Gastrocnemius medialis (tissue), 4 donors: ENCODE measurements at places on chromosomes 3 and 15.

DNA sequence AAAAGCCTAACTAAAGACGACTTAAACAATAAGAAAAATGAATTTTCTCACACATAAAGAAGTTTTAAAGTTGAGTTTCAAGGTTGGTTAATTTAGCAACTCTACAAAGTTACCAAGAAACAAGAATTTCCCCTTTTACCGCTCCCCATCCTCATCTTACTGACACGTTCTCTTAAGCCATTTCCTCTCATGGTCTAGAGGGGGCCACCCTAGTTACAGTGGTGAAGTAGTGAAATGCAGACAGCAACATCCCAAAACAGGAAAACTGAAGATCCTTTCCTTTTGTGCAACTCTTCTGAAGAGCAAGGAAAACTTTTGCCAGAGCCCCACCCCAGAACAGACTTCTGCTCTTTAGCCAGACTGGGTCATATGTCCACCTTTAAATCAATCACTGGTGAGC lies 17.3 kb upstream of the SOX14 start:
- no peak for DNase-seq
- H3K36me3 ChIP-seq = no peaks in the 10 kb centered on the region
- H3K27me3 ChIP-seq = no peaks in the 10 kb centered on the region
- H3K4me1 ChIP-seq = no peaks in the 10 kb centered on the region
- H3K27ac ChIP-seq = no peak overlapping the region
- H3K4me3 ChIP-seq = no peak overlapping the region

GRCh38 chr15:63065262-63066221 lies 23.0 kb downstream of the TPM1 start:
- H3K4me1 ChIP-seq = peaks cover 11% of the 10 kb centered on the region
- no peaks in the 10 kb centered on the region for H3K27me3 ChIP-seq
- no peak overlapping the region for H3K4me3 ChIP-seq
- H3K27ac ChIP-seq = no peak overlapping the region
- no peaks in the 10 kb centered on the region for H3K36me3 ChIP-seq

GRCh38 chr3:120743556-120744195 lies 1.1 kb downstream of the GTF2E1 start:
- H3K27me3 ChIP-seq = no peaks in the 10 kb centered on the region
- H3K4me1 ChIP-seq = peaks cover 17% of the 10 kb centered on the region
- H3K36me3 ChIP-seq = peaks cover 2% of the 10 kb centered on the region
- peak overlapping the region; percentile 92 for H3K4me3 ChIP-seq
- no peak for DNase-seq

DNA sequence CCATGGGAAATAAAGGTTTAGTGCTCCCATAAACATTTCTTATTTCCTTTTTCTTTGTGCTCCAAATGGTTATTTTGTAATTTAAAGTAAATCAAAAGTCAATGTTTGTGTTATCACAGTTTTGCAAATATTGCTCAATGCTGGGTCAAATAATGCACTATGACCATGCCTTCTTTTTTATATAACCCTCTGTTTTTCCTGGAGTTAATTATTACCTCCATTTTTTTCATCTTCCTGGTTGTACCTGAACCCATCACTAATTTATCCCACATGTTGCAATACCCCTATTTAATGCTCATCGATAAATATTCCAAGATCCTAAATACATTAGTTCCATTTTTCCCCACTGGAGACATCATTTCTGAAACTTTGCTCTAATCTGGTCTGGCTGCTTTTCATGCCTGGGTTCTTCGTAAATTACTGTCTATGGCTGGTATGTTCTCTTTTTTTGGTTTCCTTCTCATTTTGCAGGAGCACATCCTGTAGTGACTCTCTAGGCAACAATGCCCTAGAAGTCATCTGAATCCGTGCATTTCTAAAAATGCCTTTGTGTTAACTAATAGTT lies 66.4 kb downstream of the OXNAD1 start:
- H3K27ac ChIP-seq = no peak overlapping the region
- no peaks in the 10 kb centered on the region for H3K27me3 ChIP-seq
- no peak overlapping the region for H3K4me3 ChIP-seq

DNA sequence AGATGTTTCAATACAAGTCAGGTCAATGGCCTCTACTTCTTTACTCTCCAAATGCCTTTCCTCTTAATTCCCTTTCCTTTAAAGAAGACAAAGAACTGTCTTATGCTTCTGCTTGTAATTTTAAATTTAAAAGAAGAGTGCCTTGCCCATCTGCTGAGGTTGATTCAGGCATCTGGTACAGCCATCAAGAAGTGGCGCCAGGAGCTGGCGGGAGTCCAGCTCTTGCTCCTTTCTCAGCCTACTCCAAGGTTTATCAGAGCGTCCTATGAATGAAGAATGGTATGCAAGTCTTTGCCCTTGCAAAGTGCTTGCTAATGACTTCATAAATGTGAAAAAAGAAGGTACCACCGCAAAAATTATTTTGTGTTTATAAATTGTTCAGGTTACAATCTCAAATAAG lies 294.6 kb upstream of the TGFBR2 start:
- DNase-seq = no peak
- no peaks in the 10 kb centered on the region for H3K36me3 ChIP-seq
- no peaks in the 10 kb centered on the region for H3K27me3 ChIP-seq

- H3K36me3 ChIP-seq = peaks cover 42% of the 10 kb centered on the region
- peak overlapping the region; percentile 53 for H3K27ac ChIP-seq
- no peaks in the 10 kb centered on the region for H3K27me3 ChIP-seq
- no peak overlapping the region for H3K4me3 ChIP-seq
- peaks cover 12% of the 10 kb centered on the region for H3K4me1 ChIP-seq
Measured at GRCh38 chr3:52606373-52607085, 70.1 kb downstream of the UQCC5 start.

DNA sequence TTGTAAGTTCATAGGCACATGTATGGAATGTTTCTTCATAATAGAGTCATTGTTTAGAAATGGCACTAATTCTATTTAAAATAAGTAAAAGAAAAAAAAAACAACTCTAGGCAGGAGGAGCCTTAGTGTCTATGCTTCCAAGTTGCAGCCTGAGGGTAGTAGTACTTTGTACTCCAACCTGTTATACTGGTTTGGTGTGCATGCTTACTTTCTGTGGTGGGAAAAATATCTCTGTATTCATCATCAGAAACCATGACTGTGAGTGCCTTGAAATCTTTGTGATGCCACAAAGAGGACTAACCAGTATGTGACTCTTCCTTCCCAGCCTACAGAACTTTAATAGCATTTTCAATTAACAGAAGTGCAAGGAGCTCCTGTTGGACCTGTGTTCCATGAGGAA lies 4.4 kb downstream of the NAALADL2 start:
- H3K4me1 ChIP-seq = no peaks in the 10 kb centered on the region
- no peak overlapping the region for H3K4me3 ChIP-seq
- no peaks in the 10 kb centered on the region for H3K27me3 ChIP-seq
- no peak overlapping the region for H3K27ac ChIP-seq
- no peaks in the 10 kb centered on the region for H3K36me3 ChIP-seq

DNA sequence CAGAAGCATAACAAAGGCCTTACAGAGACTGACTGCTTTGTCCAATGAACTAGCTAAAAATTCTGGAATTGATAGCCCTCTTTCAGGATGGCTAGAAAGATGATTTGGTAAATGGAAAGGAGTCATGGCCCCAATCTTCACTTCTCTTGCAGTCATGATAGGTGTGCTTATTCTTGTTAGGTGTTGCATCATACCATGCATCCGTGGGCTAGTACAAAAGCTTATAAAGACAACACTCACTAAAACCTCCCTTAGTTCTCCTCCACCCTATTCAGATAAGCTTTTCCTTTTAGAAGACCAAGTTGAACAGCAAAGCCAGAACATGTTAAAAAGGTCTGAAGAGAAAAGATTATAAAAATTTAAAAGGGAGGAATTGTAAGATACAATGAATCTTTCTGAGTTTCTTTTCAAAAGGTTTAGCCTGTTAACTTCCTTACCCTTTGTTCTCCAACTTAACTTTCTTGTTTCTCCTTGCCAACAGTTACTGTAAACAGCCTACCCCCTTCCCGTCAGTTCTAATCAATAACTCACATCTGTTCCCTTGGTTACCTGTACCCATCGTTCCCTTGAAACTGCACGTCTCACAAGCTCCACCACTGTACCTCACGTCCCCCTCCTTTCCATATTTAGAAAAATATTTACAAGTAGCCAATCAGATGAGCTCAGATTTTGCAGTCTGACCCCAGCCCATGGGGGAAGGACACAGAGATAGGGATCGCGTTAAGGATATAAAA lies 105.8 kb downstream of the ZBBX start:
- H3K27me3 ChIP-seq = no peaks in the 10 kb centered on the region
- H3K27ac ChIP-seq = no peak overlapping the region
- H3K36me3 ChIP-seq = no peaks in the 10 kb centered on the region
- no peak overlapping the region for H3K4me3 ChIP-seq
- H3K4me1 ChIP-seq = no peaks in the 10 kb centered on the region

- no peak overlapping the region for H3K4me3 ChIP-seq
- DNase-seq = peak; percentile 85
- no peaks in the 10 kb centered on the region for H3K36me3 ChIP-seq
- no peaks in the 10 kb centered on the region for H3K27me3 ChIP-seq
- peaks cover 22% of the 10 kb centered on the region for H3K4me1 ChIP-seq
Measured at GRCh38 chr3:177294221-177294620, 96.9 kb upstream of the TBL1XR1 start.

DNA sequence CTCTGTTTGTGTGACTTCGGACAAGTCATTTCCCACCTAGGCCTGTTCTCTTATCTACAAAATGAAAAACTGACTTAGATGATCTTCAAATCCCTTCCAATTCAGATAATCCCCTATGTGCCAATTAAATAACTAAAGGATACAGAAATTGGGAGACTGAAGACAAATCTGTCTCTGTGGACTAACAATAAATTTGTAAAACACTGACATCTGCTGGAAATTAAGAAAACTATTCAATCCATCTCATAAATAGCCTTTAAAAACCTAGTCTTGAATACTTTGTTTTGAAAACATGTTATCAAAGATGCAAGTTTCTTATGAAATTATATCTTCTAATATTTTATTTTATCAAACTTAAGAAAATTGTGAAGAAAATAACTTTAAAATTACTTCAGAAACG lies 38.3 kb downstream of the MTHFS start:
- H3K27me3 ChIP-seq = no peaks in the 10 kb centered on the region
- no peak overlapping the region for H3K27ac ChIP-seq
- H3K36me3 ChIP-seq = no peaks in the 10 kb centered on the region
- H3K4me1 ChIP-seq = no peaks in the 10 kb centered on the region

- H3K4me1 ChIP-seq = peaks cover 55% of the 10 kb centered on the region
- no peak overlapping the region for H3K4me3 ChIP-seq
- no peaks in the 10 kb centered on the region for H3K27me3 ChIP-seq
- peak; percentile 35 for DNase-seq
- peak overlapping the region; percentile 45 for H3K27ac ChIP-seq
- H3K36me3 ChIP-seq = no peaks in the 10 kb centered on the region
Measured at GRCh38 chr3:99925584-99926230, 108.0 kb downstream of the CMSS1 start.

GRCh38 chr3:142912402-142913172 lies 23.7 kb upstream of the PCOLCE2 start:
- no peaks in the 10 kb centered on the region for H3K4me1 ChIP-seq
- no peaks in the 10 kb centered on the region for H3K36me3 ChIP-seq
- no peak overlapping the region for H3K27ac ChIP-seq
- H3K4me3 ChIP-seq = no peak overlapping the region

DNA sequence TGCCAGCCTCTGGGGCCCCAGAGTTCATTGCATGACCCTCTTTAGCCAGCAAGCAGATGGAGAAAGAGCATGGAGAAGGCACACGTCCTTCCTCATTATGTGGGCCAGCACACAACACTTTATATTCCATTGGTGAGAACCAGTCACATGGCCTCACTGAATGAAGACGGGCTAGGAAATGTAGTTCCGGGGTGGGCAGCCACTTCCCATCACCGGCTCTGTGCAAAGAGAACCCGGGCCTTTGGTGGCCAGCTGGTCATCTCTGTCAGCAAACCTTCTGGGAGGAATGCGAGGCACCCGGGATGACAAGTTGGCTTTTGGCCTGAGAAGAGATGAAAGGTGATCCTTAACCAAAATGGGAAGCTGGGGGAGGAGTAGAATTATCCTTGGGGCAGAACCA lies 90.2 kb upstream of the VGLL4 start:
- no peaks in the 10 kb centered on the region for H3K36me3 ChIP-seq
- no peak overlapping the region for H3K4me3 ChIP-seq
- H3K27ac ChIP-seq = no peak overlapping the region
- DNase-seq = no peak
- no peaks in the 10 kb centered on the region for H3K27me3 ChIP-seq

- peaks cover 3% of the 10 kb centered on the region for H3K36me3 ChIP-seq
- no peak overlapping the region for H3K4me3 ChIP-seq
- H3K27me3 ChIP-seq = no peaks in the 10 kb centered on the region
- peak overlapping the region; percentile 13 for H3K27ac ChIP-seq
- no peak for DNase-seq
- peaks cover 39% of the 10 kb centered on the region for H3K4me1 ChIP-seq
Measured at GRCh38 chr15:42270551-42270950, 2.5 kb upstream of the GANC start.

DNA sequence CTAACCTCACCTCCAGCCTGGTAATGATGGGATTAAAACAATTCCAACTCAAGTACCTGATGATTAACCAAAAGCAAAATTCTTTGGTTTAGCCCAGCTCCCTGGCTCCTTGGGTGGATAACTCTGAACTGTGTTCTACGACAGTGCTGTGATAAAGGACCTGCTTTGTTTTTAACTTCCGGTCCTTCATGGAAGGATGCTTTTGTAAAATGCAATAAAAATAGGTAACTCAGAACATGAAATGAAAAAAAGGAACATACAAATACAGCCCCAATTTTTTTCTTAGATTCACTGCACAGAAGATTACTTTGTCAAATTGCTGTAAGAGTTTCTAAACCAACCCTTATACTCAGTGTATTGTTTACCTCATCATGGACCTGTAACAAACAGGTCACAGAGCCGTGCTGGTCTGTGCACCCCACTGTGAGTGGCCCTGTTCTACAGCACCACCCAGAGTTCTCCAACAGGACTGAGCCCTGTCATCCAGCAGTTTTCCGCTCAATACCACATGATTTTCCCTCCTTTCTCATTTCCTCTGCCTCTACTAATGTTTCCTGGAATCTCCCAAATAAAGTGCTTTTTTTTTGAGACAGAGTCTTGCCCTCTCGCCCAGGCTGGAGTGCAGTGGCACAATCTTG lies 4.9 kb upstream of the PCYT1A start:
- H3K27me3 ChIP-seq = no peaks in the 10 kb centered on the region
- H3K4me3 ChIP-seq = no peak overlapping the region
- no peak overlapping the region for H3K27ac ChIP-seq
- no peak for DNase-seq

DNA sequence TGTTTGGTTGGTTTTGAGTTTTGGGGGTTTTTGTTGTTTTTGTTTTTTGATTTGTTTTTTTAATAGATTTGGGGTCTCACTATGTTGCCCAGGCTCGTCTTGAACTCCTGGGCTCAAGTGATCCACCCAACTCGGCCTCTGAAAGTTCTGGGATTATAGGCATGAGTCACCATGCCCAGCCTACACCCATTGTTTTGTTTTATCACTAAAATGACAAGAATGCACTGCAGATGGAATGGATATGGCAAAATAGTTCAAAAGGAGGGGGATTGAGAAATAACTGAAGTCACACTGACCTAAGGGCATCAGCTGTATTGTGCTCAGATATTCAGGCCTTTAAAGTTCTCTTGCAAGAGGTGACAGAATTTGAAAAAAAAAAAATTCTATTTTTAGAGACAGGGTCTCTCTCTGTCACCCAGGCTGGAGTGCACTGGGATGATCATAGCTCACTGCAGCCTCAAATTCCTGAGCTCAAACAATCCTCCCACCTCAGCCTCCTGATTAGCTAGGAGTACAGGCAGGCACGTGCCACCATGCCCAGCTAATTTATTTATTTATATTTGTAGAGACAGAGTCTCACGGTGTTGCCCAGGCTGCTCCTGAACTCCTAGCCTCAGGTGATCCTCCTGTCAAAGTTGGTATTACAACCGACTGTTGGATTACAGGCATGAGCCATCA lies 4.4 kb upstream of the RASA2 start:
- no peak overlapping the region for H3K27ac ChIP-seq
- no peak for DNase-seq
- H3K36me3 ChIP-seq = no peaks in the 10 kb centered on the region
- H3K4me1 ChIP-seq = no peaks in the 10 kb centered on the region
- no peak overlapping the region for H3K4me3 ChIP-seq
